ENCODE measurements at places on chromosomes 1 and 21. TPM values are rescaled to one million over a fixed set of nuclear protein-coding genes. Genes with fewer than 3 reads are reported as not detected.

Gene PSEN2
- 15.7 TPM for total RNA-seq

Gene TFF2
- not detected for total RNA-seq

Gene LCE3E
- not detected for total RNA-seq

Gene TRIM46
- 3.4 TPM for total RNA-seq

Gene BCAN
- total RNA-seq, result not detected

Gene NHLH2
- total RNA-seq, result not detected

Gene KCNJ9
- total RNA-seq, result not detected

Gene COP1
- total RNA-seq, result 39.2 TPM

GRCh38 chr21:38236232-38236631 is 20.6 kb upstream of the KCNJ15 start:
- H3K27ac ChIP-seq, result no peak overlapping the region
- peaks cover 6% of the 10 kb centered on the region for H3K4me1 ChIP-seq
- no peak for DNase-seq
- H3K4me3 ChIP-seq, result no peak overlapping the region

- DNase-seq, result no peak
- H3K4me3 ChIP-seq, result no peak overlapping the region
- H3K4me1 ChIP-seq, result no peaks in the 10 kb centered on the region
- H3K36me3 ChIP-seq, result no peaks in the 10 kb centered on the region
Observed at GRCh38 chr1:89652373-89652772, 19.5 kb downstream of the LRRC8C start.

GRCh38 chr1:232252546-232253118 is 377.3 kb downstream of the SIPA1L2 start:
- H3K27ac ChIP-seq, result no peak overlapping the region
- no peak for DNase-seq
- H3K36me3 ChIP-seq, result no peaks in the 10 kb centered on the region
- H3K4me1 ChIP-seq, result no peaks in the 10 kb centered on the region
- H3K27me3 ChIP-seq, result no peaks in the 10 kb centered on the region

DNA sequence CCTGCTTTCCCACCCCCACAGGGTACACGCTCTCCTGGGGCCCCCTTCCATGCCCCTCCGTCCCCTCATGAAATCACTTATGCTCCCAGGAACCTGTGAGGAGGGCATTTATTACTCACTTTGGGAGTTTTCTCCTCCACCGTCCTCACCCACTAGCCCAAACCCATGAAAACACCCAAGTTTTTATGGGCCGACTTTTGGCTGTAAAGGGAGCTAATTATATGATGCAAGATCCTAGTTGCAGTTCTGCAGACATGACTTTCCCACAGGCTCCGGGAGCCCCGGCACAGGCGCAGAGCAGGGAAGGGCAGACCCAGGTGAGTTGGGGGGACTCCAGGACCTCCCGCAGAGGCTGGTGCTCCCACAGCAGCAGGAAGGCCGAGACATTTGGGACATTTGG is 29.7 kb downstream of the EPHA2 start:
- peaks cover 6% of the 10 kb centered on the region for H3K36me3 ChIP-seq
- no peaks in the 10 kb centered on the region for H3K4me1 ChIP-seq
- no peaks in the 10 kb centered on the region for H3K27me3 ChIP-seq
- no peak overlapping the region for H3K27ac ChIP-seq

DNA sequence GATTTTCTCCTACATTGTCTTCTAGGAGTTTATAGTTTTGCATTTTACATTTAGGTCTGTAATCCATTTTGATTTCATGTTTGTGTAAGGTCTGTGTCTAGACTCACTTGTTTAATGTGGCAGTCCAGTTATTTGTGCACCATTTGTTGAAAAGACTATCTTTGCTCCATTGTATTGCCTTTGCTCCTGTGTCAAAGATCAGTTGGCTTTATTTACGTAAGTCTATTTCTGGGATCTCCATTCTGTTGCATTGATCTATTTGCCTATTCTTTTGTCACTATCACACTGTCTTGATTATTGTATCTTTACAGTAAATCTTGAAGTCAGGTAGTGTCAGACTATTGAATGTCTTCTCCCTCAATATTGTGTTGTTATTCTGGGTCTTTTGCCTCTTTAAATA is 49.7 kb upstream of the RGS2 start:
- no peaks in the 10 kb centered on the region for H3K36me3 ChIP-seq
- H3K27ac ChIP-seq, result no peak overlapping the region
- H3K4me3 ChIP-seq, result no peak overlapping the region
- H3K27me3 ChIP-seq, result no peaks in the 10 kb centered on the region
- no peak for DNase-seq

GRCh38 chr1:230288641-230289349 is 137.3 kb downstream of the PGBD5 start:
- DNase-seq, result no peak
- H3K27ac ChIP-seq, result no peak overlapping the region
- H3K4me3 ChIP-seq, result no peak overlapping the region
- H3K27me3 ChIP-seq, result no peaks in the 10 kb centered on the region
- no peaks in the 10 kb centered on the region for H3K36me3 ChIP-seq

DNA sequence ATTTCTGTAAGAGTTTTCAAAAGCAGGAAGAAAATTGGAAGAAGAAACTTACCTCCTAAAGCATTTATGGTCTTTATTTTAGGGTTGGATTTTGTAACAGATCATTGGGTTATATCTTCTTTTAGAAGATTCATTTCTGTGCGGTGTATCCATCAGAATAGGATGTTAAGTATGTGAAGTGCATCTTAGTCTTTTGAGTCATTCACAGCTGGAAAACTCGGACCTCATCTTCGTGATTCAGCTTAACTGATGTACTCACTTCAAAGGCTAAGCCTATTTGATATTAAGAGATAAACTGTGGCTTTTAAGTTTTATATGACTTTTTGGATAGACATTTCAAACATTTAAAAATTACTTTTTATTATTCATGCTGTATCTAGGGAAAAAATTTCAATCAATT is 56.3 kb downstream of the GIPC2 start:
- no peaks in the 10 kb centered on the region for H3K27me3 ChIP-seq
- no peak for DNase-seq
- H3K4me1 ChIP-seq, result peaks cover 13% of the 10 kb centered on the region

DNA sequence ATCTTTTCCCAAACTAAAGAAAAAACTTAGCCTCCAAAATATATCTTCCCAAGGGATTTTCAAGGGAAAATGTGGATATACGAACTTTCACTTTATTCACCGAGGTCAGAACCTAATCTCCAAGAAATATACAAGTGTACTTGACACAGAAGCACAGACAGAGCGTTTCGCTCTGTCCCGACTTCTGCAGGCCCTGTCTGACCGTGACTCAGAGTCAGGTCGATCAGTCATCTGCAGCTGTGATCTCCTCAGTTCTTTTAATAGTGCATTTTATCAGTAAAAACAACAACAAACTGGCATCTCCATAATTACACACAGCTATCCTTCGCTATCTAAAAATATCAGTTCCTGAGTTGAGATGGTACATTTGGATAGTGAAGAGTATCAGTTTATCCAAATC is 226.6 kb downstream of the TM2D1 start:
- no peaks in the 10 kb centered on the region for H3K27me3 ChIP-seq
- H3K27ac ChIP-seq, result no peak overlapping the region
- H3K4me1 ChIP-seq, result peaks cover 6% of the 10 kb centered on the region

GRCh38 chr1:171590022-171590421 is 32.0 kb upstream of the MYOCOS start:
- H3K4me1 ChIP-seq, result no peaks in the 10 kb centered on the region
- H3K27me3 ChIP-seq, result no peaks in the 10 kb centered on the region
- no peak for DNase-seq
- peaks cover 10% of the 10 kb centered on the region for H3K36me3 ChIP-seq
- no peak overlapping the region for H3K4me3 ChIP-seq
- no peak overlapping the region for H3K27ac ChIP-seq

DNA sequence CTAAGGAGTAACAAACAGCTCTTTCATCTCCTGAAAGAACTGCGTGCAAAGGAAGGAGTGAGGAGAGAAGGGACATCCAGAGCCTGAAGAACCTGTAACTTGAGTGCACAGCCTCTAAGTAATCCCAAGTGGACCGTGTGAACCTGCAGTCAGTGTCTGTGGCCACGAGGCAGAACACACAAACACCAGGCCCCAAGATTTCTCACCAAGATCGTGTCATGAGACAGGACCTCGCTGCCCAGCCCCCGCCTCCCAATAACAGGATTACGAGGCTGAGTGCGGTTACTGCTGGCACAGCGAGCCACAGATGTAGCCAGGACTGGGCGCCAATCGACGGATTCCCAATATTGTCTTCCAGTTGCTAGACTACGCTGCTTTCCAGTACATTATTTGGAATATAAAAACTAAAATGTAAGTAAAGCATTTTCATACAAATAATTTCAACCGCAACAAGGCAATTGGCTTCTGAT is 101.3 kb upstream of the SLC25A33 start:
- peak overlapping the region; percentile 46 for H3K27ac ChIP-seq
- no peak overlapping the region for H3K4me3 ChIP-seq
- H3K36me3 ChIP-seq, result no peaks in the 10 kb centered on the region
- no peaks in the 10 kb centered on the region for H3K4me1 ChIP-seq
- no peaks in the 10 kb centered on the region for H3K27me3 ChIP-seq
- peak; percentile 83 for DNase-seq

DNA sequence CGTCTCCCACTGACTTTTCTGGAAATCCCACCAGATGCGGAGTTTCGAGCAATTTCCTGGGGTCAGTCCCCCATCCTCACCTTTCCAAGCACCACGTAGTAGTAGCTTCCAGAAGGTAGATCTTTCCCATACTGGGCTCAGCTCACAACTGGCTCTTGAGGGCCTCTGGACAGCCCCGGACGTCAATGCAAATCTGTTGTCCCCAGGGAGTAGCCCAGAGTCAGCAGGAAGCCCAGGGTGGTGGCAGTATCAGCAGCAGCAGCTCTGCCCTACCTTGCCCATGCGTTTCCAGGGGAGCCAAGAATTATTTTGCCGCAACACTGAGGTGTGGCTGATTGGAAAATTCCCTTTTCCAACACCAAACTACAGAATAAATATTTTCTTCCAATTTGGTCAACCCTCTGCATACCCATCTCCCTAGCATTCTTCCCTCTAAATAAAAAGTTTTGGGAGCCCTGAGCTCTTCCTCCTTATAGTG is 70.3 kb downstream of the CD46 start:
- no peaks in the 10 kb centered on the region for H3K4me1 ChIP-seq
- no peaks in the 10 kb centered on the region for H3K36me3 ChIP-seq
- no peaks in the 10 kb centered on the region for H3K27me3 ChIP-seq
- DNase-seq, result no peak
- peak overlapping the region; percentile 98 for H3K4me3 ChIP-seq
- peak overlapping the region; percentile 95 for H3K27ac ChIP-seq

- no peak overlapping the region for H3K4me3 ChIP-seq
- no peaks in the 10 kb centered on the region for H3K36me3 ChIP-seq
- H3K27me3 ChIP-seq, result no peaks in the 10 kb centered on the region
Observed at GRCh38 chr1:119781434-119782210, 12.9 kb upstream of the HMGCS2 start.

- DNase-seq, result no peak
- H3K27ac ChIP-seq, result no peak overlapping the region
- no peaks in the 10 kb centered on the region for H3K27me3 ChIP-seq
- peaks cover 4% of the 10 kb centered on the region for H3K36me3 ChIP-seq
Observed at GRCh38 chr1:46309401-46310159, 6.1 kb downstream of the UQCRH start.

DNA sequence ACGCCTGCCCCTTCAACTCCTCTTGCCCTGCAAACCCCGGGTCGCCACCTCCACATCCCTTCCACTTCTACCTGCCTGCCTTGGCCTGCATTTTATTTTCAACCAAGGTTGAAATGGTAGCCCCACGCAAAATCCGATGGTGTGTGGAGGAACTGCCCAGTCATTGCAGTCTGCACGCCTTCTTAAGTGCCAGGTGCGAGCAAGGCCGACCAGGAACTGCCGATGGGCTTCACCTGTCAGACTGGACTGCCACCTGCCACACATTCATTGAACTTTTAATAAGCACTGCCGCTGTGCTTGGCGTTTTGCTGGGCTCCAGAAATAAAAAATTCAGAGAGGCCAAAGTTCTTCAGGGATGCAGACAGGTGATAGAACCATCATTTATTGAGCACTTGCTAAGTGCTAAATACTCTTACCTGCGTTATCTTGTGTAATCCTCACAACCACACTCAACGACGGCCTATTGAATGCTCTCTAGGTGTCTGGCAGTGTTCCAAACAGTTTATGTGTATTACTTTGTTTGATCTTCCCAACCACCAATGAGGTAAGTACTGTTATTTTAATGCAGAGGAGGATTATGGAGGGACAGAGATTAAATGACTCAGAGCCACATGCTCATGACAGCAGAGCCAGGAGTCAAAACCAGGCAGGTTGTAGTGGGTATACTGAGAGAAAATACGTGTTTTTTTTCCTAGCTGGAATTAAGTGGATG is 36.2 kb downstream of the CACHD1 start:
- H3K36me3 ChIP-seq, result no peaks in the 10 kb centered on the region
- peak; percentile 41 for DNase-seq
- no peaks in the 10 kb centered on the region for H3K27me3 ChIP-seq
- H3K4me1 ChIP-seq, result no peaks in the 10 kb centered on the region
- H3K27ac ChIP-seq, result no peak overlapping the region
- peak overlapping the region; percentile 67 for H3K4me3 ChIP-seq

GRCh38 chr21:36203603-36203889 is 46.9 kb downstream of the DOP1B start:
- H3K36me3 ChIP-seq, result peaks cover 2% of the 10 kb centered on the region
- no peak overlapping the region for H3K27ac ChIP-seq
- H3K4me1 ChIP-seq, result no peaks in the 10 kb centered on the region
- no peaks in the 10 kb centered on the region for H3K27me3 ChIP-seq

DNA sequence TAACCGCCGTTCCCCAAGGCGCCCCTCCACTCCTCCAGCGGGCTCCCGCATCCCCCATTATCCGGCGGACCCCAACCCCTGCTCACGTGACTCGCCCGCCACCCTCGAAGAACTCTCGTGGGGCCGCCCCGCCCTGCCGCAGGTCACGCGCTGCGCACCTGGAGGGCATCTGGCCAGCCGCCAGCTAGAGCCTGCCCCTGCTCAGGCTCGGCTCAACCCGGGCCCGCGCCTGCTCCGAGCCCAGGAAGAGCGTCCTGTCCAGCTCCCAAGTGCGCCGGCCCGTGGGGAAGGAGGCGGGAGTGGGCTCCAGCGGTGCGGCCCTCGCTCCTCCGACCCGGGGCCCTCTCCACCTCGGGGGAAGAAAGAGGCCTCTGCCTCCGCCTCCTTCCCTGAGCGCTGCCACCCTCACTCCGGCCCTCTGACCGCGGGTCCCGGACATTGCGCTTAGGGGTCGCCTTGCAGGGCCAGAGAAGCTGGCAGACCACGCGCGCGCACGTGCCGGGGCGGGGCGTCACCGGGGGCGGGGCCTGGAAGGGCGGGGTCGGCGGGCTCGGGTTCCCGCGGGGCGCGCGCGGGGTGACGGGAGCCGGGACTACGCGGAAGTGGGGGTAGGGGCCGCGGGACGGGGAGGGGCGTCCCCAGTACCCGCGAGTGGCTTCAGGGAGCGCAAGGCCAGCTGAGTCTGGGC is 28.4 kb downstream of the HMGN2 start:
- H3K27me3 ChIP-seq, result no peaks in the 10 kb centered on the region
- peak overlapping the region; percentile 27 for H3K4me3 ChIP-seq
- no peaks in the 10 kb centered on the region for H3K4me1 ChIP-seq
- peak overlapping the region; percentile 34 for H3K27ac ChIP-seq
- peak; percentile 93 for DNase-seq

GRCh38 chr1:87678266-87678665 is 349.6 kb downstream of the LMO4 start:
- H3K36me3 ChIP-seq, result no peaks in the 10 kb centered on the region
- DNase-seq, result no peak
- no peaks in the 10 kb centered on the region for H3K27me3 ChIP-seq
- no peak overlapping the region for H3K4me3 ChIP-seq
- no peak overlapping the region for H3K27ac ChIP-seq

- H3K27ac ChIP-seq, result no peak overlapping the region
- H3K4me1 ChIP-seq, result no peaks in the 10 kb centered on the region
- no peaks in the 10 kb centered on the region for H3K27me3 ChIP-seq
- H3K4me3 ChIP-seq, result no peak overlapping the region
- H3K36me3 ChIP-seq, result peaks cover 3% of the 10 kb centered on the region
Observed at GRCh38 chr21:33578214-33578613, 10.3 kb downstream of the DONSON start.
